ENCODE measurements at places on chromosomes 16 and 17. TPM values are rescaled to one million over a fixed set of nuclear protein-coding genes. Genes with fewer than 3 reads are reported as not detected.

Gene PYY
- not detected for total RNA-seq

Gene FADS6
- total RNA-seq: 24.7 TPM

Gene CHRNE
- total RNA-seq: 1.1 TPM

Gene RASD1
- 198 TPM for total RNA-seq

Gene PDF
- 8.2 TPM for total RNA-seq

Gene ZNF232
- 13.7 TPM for total RNA-seq

Gene HOXB13
- not detected for total RNA-seq

Gene TEDC2
- total RNA-seq: 4.2 TPM
